ENCODE measurements at places on chromosomes 1 and 21. TPM values are rescaled to one million over a fixed set of nuclear protein-coding genes. Genes with fewer than 3 reads are reported as not detected.

Gene KCNJ9
- total RNA-seq = not detected

Gene MLLT11
- 2.3 TPM for total RNA-seq

Gene OR2L2
- total RNA-seq = not detected

Gene OR6N1
- total RNA-seq = not detected

Gene FCRL5
- not detected for total RNA-seq

Gene GJA4
- not detected for total RNA-seq

Gene SFN
- total RNA-seq = 1.5 TPM

Gene LYST
- 57.7 TPM for total RNA-seq

Gene AKR7A3
- 1.1 TPM for total RNA-seq

Gene UBL4B
- total RNA-seq = 7.5 TPM

Gene RIPK4
- total RNA-seq = 0.49 TPM

Gene TNFSF18
- 2.4 TPM for total RNA-seq

Gene FAM72C
- 0.24 TPM for total RNA-seq

Gene HTR6
- 0.12 TPM for total RNA-seq

Gene SLC22A15
- total RNA-seq = 22.3 TPM

Gene CYP4A11
- not detected for total RNA-seq

Gene CC2D1B
- 46.2 TPM for total RNA-seq

Gene CDCA8
- 1.8 TPM for total RNA-seq

Gene HES2
- under 0.01 TPM for total RNA-seq

Gene URB1
- 23.1 TPM for total RNA-seq

Gene LCE3E
- total RNA-seq = not detected

Gene MTX1
- total RNA-seq = 39.1 TPM

Gene IL19
- not detected for total RNA-seq

Gene PTGFR
- 222 TPM for total RNA-seq

Gene PPM1J
- total RNA-seq = 1.6 TPM

Gene SDHC
- total RNA-seq = 24.7 TPM

Gene DPT
- total RNA-seq = 2.4 TPM

Gene PLPPR5
- total RNA-seq = not detected

Gene LCE3D
- total RNA-seq = not detected

Gene PBXIP1
- 73.8 TPM for total RNA-seq

Gene EFHD2
- total RNA-seq = 32.7 TPM

Gene USH2A
- under 0.01 TPM for total RNA-seq

Gene FNDC10
- 2.4 TPM for total RNA-seq
